ENCODE measurements at places on chromosomes 7 and 10.

DNA sequence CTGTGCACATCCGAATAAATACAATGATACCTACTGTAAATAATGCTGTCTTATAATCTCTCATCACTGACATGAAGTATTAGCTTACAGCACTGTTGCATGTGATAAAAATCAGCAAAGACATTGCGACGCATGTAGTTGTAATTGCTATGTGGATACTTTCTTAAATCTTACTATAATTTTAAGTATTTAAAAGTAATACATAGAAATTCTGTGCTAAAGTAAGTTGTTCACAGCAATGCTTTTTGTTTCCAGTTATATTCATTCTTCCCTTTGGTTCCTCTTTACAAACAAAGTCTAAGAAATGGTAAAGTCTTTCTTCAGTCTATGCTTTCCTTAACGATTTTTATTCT lies 113.7 kb upstream of the DGKB start:
- DNase-seq = no peak

- no peak for DNase-seq
These were observed 85.2 kb upstream of the AMPH start for GRCh38 chr7:38716397-38716796.

DNA sequence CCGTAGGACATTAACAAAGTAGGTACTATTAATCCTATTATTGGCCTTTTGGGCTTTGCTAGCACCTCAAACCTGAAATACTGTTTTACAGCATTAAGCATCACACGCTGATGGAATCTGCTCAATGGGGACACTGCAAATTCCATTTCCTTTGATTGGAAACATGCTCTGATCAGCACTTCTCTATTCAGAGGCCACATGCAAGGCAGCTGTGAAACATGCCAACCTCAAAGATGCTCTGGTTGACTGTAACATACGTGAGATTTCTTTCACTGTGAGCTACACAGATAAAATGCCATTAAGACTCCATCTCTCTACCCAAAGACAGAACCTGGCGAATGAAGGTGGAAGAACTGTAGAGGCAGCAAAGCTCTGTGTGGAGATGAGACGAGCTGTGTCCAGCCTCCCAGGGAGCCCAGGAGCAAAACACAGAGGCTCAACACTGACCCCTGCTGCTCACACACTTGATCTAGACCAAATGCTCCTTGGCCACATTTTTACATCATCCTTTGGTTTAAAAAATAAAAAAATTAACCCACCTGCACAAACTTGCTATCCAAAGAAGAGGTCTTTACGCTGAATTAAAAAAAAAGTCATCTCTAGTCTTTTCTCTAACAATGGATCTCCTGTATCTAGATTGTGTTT lies 8.0 kb downstream of the RSU1 start:
- DNase-seq = peak; percentile 54

DNA sequence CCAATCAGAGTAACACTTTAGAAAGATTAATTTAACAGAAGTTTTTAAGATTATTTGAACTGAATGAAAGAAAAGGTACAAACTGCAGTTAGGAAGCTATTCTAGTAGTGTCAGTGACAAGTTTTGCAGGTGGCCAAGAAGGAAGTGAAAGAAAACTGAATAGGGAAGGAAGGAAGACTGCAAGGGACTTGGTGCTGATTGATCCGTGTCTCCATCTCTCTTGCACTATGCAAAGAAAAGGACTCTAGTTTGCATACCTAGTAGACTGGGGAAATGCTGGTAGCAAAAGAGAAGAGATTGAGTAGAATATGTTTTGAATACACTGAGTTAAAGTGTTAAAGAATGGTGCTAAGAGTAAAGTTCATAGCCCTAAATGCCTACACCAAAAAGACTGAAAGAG lies 33.0 kb downstream of the OR6V1 start:
- no peak for DNase-seq

DNA sequence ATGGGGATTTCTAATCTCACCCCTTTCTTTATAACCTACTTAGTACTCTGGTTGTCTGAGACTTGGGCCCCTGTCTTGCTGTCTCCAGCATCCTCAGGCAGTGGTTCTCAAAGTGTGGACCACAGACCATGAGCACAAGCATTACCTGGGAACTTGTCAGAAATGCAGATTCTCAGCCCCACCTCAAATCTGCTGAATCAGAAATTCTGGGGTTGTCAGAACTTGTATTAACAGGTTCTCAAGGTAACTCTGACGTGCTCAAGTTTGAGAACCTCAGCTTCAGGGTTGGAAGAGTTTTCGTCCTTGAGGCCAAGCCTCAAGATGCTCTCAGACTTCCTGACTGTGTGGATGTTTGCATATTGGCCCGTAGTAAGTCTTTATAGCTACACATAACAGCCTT lies 97.4 kb downstream of the REEP3 start:
- DNase-seq = no peak

DNA sequence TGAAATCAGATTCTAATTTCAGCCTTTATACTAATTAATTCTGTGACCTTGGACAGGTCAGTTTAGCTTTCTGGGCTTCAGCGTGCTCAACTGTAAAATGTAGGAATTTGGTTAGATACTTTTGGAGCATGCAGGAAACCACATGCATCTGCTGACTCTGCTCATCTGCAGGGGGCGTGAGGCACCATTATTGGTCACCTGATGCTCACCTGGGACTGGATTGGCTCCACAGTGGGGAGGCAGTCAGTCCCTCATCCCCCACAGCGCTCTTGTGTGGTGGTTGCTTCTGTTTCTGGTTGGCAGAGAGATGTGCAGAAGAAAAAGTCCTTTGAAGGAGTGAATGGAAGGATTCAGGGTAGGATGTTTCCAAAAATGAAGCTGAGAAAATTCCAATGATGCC lies 150.9 kb upstream of the MTPN start:
- no peak for DNase-seq

- no peak for DNase-seq
These were observed 21.8 kb downstream of the FOXL3 start for GRCh38 chr7:311796-312195.

GRCh38 chr10:75525646-75526045 lies 94.2 kb downstream of the LRMDA start:
- no peak for DNase-seq

DNA sequence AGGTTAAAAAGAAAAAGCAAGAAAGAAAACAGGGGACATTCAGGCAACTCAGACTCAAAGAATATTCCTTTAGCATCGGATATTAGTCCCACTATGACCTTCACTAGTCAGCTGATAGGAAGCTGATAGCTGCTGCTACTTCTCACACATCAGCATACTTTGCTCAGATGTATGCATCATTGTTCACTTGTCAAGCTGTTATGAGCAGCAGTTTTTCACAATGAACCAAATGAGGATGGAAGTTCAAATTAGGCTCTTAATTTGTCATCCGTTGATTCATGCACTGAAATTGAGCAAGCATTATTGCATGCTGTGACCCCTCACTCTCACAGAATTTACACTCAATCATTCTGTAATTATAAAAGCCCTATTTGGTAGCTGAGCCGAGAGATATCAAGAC lies 257.7 kb downstream of the SNX13 start:
- no peak for DNase-seq

DNA sequence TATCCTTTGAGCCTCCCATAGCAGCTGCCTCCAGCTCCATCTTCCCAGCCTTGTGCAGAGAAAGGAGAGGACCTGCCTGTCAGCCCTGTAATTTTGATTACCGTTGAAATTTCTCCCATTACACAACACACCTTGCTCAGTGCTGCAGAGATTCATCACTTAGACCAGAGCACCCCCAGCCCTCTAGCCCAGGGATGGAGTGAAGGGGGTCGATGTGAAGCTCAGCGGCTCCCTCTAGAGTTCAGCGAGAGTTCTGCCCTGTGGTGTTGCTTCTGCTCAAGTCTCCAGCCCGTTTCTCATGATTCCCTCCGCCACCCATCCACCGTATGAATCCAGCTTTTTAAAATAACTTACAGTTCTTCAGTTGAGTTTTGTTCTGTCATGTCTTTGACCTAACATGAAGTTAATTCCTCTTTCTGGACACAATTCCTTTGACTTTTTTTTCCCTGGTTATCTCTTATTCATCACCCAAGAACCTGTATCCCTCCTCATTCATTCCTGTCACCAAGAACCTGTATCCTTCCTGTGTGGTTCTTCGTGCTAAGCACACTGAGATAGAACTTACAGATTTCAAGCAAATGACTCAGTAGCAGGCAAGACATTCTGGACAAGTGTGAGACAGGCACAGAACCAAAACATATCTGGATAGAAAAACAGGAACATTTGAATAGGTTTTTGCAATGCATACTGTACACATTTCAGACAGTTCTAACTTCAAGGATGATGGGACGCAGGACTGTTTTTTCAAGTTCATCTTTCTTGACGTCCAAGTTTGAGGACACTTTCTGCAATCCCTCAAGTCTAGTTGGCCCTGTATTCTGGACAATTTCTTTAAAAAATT lies 35.0 kb upstream of the ZNF32 start:
- DNase-seq = no peak

DNA sequence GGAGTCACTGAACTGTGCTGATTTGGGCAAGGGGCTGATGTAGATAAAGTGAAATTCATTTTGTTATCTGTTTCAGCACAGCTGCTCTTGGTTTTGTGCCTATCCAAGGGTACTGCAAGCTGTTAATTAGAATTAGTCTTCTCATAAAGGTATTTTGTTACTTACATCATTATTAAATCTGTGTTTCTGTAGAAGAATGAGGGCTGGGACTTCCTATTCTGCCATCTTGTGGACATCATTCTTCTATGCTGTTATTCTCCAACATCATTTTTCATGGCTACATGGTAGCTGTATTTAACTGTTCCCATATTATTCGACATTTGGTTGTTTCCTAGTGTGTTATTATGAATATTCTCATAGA lies 76.2 kb upstream of the CCDC71L start:
- peak; percentile 41 for DNase-seq

- DNase-seq = no peak
These were observed 112.2 kb downstream of the NRF1 start for GRCh38 chr7:129723679-129724078.

GRCh38 chr10:62726142-62726541 lies 78.4 kb upstream of the ADO start:
- DNase-seq = no peak

GRCh38 chr7:39950473-39951225 lies 593 bp downstream of the CDK13 start:
- DNase-seq = peak; percentile 50

DNA sequence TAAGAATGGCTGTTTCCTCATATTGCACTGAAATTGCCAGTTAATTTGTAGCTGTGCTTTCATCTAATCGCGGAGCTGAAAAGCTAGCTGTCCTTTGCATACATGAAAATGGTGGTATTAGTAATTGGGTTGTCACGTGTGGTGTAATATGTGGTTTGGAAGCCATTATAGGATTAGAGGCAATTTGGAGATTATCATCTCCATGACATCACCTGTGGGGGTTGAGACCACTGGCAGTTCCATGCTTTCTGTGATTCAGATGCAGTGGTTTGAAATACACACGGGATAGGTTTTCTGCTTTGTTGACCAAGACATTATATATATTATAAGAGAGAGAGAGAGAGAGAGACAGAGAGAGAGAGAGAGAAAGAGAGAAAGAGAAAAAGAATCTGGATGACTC lies 180.8 kb downstream of the RAB11FIP2 start:
- DNase-seq = no peak

DNA sequence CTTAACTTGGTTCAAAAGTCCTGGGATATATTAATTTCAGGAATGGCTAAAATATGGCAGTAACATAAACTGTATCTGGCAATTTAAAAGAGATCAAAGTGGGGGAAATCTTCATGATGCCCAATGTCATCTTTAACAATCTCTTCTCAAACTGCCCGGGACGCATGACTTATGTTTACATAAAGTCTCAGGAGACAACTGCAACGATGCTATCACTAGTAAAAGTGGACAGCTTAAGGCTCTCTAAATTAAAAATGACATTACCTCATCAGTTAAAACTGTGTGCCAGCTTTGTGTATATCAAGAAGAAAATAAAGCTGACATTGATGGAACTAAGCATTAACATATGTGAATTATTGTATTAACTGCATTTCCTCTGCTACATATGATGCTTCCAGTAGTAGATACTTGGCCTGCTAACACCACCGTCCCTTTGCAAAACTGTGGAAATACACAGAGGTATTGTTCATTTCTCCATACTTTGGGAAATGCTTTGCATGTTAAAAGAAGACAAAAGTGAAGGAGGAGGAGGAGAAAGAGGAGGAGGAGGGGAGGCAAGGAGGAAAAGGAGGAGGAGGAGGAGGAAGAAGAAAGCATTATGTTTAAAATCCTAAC lies 62.4 kb downstream of the NRP1 start:
- DNase-seq = no peak

DNA sequence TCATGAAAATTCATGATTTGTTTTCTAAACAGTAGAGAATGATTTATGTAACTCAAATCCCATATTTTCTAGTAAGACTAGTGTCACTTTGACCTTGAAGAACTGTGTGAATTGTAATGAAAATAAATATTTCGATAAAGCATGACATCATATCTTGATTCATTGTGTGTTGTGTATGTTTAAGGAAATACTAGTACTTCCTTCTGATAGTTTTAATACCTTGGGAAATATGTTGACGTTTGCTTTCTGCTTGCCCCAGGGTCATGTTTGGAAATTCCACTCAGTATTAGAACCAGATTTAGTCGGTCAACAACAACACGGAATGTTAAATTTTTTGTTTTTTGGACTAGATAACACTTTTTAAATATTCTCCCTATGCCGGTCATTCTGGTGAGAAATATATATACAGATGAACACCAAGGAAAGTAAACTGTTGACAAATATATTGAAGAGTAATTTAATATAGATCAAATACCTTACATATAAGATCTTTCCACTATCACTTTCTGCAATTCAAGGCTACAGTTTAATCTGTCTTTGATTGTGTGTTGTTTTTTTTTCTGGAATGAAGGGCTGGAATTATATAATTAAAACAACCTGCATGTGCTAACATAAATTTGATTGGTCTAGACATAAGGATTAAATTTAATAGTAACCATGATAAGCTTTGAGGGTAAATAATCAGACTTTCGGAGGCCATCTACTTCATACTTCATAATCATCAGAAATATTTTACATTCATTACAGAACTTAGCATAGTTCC lies 126.2 kb downstream of the MDFIC start:
- peak; percentile 72 for DNase-seq

- DNase-seq = no peak
These were observed 10.8 kb upstream of the NKX2-3 start for GRCh38 chr10:99521765-99522469.

- no peak for DNase-seq
These were observed 254.3 kb downstream of the GALNT17 start for GRCh38 chr7:71386152-71386785.

DNA sequence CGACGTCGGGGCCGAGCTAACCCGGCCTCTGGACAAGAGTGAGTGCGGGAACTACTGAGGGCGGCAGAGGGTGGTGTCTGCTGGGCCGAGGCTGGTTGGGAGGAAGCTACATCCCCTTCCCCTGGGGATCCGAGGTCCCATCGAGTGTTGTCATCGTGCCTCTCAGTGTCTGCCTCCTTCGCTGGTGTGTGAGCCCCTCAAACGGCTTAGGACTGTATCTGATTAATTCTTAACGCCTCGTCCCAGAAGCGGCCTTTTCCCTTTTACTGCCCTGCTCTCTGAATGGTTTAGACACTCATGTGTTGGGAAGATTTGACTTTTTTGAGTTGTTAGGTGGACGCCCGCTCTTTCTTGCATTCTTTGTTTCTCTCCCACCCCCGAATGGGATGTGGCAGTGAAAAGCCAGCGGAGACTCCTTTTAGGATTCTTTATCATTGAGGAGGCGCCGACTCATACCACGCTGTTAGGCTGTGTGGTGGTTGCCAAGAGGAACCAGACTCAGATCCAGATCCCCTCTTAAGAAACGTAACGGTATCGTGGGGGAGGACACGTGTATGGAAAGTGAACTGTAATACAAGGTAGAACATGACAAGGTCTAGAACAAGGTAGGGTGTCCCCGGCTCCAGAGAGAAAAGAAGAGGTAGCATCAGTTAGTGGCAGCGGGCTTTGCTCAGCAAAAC lies 631 bp downstream of the SUPV3L1 start:
- DNase-seq = peak; percentile 58
